G401 (cell line): ENCODE measurements at places on chromosomes 3 and 15. TPM values are rescaled to one million over a fixed set of nuclear protein-coding genes. Genes with fewer than 3 reads are reported as not detected.

DNA sequence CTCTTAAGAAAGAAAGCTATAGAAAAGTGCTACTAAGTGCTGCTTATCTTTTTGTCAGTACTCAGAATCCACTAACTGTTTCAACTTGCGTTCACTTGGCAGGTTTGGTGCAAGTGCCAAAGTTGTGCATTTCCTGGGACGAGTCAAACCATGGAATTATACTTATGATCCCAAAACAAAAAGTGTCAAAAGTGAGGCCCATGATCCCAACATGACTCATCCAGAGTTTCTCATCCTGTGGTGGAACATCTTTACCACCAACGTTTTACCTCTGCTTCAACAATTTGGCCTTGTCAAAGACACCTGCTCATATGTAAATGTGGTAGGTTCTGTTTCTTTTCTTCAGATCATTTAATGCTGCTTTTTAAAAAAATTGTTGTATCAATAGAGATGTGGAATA, 32.6 kb downstream of the GYG1 start:
- DNase-seq: no peak

GRCh38 chr15:71288348-71288955, 173.2 kb downstream of the THSD4 start:
- DNase-seq: no peak

DNA sequence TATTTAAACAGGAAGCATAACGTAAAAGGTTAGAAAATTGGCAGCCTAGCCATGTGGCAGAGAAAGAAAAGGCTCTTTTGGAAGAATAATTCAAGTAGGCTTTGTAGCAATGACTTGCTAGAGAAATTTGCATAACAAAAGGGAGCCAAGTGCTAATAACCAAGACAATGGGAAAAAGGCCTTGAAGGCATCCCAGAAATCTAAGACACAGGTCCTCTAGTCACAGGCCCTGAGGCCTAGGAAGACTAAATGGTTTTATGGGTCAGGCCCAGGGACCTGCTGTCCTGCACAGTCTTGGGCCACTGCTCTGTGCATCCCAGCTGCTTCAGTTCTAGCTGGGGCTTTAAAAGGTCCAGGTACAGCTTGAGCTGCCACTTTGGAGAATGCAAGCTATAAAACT, 78.5 kb downstream of the FGF7 start:
- DNase-seq: no peak

DNA sequence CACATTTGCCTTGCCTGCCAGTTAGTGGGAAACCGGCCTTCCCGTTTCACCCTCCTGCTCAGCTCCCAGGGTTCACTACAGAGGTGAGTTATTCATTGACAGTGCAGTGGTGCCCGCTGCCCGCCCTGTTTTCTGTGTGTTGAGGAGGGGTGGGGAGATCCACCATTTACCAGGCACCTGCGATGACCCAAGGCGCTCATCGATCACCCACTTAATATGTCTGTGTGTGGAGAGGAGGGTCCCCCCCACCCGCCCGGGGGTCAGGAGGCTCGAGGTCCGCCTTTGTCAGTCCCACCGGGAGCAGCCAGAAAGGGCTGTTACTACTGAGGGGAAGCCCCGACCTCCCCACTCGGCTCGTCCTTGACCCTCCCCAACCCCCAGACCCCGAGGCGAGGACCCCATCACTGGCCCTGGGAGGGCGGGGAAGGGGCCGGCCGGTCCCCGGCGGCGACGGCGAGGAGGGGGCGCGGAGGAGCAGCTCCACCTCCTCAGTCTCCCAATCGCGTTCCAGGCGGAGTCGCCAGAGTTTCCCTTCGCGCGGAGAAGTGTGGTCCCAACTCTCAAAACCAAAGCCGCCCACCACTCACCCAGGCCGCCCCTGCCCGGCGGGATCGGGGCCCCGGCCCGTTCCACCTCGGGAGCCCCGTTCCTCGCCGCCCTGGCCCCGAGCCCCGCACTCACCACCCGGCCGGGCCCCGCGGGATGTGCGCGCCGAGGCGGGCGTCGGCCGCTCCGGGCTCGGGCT, 1.1 kb downstream of the PLXNB1 start:
- peak; percentile 40 for DNase-seq

DNA sequence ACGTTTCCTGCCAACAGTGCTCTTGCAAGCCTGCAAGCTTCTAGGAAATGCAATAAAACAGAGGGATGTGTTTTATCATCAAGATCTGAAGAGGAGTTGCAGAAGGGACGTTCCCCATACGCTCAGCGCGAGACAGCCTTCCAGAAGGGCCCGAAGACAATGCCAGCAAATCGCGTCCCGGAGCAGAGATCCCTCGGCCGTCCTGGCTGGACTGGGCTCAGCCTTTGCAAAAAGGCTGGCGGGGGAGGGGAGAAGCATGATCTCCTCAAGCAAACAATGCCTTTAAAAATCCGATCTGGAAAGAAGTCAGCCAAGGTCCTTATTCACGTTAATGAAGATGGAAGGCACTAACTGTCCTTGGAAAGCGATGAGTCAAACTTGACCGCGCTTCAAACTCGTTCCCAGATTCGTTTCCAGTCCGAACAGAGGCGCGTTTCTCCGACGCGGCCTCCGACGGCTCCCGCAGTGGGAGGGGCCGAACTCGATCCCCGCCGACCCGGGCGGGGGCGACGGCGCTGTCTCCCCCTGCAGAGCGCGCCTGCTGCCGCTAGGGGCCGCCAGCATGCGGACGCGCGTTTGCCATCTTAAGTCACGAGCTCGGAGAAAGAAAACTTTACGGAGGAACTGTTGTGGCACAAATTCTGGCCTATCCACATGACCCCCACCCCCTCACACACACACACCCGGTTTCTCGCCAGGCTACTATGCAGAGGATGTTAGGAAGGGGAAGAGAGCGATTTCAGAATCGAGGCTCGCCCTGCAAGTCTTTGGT, 5.5 kb downstream of the BCL6 start:
- peak; percentile 68 for DNase-seq

DNA sequence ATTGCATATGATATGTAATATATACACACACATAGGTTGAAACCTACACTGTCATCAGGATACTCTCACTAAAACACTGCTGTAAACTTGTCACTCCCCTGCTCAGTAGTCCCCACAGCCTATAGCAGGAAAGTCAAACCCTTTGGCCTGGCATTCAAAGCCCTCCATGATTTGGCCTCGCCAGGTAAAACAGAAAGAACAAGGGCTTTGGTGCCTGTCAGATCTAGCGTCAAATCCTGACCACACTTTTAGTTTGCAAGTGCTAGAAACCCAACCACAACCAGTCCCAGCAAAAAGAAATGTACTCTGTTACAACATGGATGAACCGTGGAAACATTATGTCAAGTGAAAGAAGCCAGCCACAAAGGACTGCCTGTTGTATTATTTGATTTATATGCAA, 11.4 kb downstream of the CRABP1 start:
- DNase-seq: no peak

DNA sequence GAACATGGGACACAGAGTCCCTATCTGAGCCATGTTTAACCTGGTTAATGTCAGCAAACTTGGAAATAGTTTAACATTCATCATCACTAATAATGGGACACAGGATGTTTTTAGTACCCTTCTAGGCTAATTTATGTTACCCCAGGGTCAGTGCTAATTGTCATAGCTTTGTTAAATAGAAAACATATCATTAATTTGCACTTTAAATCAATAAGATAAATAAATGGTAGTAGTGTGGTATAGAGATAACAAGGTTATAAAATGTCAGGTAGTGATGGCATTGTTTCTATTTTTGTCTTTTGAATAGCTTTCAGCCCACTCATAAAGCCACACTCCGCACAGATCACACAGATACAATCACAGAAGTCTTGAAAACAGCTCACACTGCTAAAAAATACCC, 534.9 kb downstream of the MECOM start:
- no peak for DNase-seq

GRCh38 chr3:34157491-34157890, 359.1 kb downstream of the PDCD6IP start:
- no peak for DNase-seq

DNA sequence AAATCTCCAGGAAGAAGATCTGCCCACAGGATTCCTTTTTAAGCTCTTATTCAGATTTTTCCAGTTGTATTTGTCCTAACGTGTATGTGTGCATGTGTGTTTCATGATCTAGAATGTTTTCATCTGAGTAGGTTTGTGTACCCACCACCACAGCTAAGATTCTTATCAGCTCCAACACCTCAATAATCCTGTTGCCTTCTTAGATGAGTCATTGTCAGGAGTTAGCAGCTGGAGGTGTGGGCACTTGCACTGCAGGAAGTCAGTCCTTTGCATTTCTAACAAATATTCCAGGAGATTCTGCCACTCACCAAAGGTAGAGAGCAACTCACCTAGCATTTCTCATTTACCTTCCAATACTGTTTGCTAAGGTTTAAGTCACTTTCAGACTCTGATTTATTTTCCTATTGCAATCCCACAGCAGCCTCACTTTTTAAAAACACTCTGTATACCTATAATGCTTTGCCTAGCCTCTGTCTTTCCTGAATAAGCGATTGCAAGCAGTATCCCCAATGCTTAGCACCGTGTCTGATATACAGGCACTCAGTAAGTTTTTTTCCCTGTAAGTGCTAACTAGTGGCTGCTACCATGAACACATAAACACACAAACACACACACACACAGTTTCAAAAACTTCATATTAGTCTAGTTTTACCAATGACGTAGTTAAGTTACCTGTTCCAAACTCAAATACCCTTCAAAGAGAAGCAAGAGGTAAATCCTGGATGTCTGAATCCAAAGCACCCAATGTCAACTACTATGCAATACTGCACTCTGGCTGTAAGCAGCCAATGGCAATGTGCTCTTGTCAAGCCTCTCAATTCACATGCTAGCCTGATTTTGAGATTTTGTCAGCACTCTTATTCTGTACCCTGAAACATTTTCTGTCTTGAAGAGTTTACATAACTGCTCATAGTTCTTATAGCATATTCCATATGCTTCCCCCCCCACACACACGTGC, 713.5 kb upstream of the LMCD1 start:
- no peak for DNase-seq

DNA sequence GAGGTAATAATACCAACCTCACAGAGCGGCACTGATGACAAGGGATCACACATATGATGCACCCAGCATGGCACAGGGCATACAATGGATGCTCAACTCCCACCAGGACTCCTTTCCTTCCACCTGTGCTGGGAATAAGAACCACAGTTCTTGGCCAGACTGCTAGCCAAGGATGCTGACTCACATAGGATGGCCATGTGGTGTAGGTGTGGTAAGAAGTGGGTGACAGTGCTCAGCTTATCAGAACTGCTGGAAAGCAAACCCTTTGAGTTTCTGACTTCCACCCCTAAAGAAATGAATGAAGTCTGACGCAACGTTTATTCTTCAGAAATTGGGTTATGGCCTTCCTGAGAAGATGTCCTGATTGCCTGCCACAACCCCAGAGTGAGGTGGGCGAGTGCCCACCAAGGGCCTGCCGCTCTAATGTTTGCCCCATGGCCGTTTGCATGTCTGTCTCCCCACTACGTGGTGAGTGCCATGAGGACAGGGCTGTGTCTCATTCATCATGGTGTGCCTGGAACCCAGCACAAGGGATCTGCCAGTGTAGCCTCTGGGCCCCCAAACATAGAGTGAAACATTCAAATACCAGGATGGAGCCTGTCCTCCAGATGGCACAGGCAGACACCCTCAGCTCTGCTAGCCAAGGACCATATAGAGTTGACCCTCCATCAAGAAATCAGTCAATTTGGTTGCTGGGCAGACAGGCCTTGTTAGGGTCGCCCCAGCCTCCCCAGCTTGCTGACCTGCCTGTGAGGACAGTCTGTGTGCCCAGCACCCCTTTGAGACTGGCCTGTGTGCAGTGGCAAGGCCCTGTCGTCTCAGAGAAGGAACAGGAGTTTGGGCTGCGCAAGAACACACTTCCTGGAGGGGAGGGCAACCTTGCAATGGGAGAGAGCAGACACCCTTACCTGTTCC, 57.6 kb upstream of the SLCO2A1 start:
- DNase-seq: no peak

DNA sequence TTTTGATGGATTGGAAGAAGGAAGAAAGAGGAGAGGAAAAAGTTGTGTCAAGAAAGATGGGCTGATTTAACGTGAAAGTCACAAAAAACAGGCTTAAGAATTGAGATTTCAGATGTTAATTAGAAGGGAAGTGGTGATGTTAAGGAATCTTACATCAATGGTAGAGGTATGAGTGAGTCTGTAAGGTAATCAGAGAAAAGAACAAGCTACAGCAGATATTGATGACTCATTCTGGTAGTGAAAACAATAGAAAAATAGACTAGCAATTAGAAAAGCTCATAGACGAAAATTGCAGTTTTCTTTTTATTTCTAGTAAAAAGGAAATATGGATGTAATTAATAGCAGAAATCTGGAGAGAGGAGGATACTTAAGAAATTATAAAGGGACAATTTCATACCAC, 559.6 kb downstream of the MCTP2 start:
- no peak for DNase-seq

- no peak for DNase-seq
Observed at GRCh38 chr3:178082326-178082906, 453.8 kb upstream of the KCNMB2 start.

DNA sequence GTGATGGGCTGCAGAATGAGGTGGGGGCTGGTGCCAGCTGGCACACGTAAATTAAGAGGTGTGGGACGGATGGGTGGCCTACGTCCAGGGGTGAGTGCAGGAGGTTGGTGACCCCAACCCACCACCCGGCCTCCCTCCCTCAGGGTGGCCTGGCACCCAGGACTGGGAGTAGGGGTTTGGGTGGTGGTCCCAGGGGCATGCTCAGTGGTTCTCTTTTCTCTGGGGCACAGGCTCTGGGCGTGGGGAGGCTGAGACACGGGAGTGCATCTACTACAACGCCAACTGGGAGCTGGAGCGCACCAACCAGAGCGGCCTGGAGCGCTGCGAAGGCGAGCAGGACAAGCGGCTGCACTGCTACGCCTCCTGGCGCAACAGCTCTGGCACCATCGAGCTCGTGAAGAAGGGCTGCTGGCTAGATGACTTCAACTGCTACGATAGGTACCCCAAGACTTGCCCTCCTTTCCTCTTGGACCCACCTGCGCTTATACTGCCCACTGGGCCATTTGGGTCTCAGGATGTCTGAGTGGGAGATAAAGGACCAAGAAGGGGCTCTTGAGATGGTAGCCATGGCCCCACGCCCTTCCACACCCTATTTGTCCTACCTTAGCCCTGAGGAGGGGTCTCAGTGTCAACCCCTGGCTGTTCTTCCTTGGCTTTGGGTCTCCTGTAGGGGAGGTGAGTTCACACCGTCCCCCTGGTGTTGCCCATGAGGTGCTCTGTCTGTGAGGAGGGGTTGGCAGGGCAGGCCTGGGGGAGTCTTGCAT, 18.9 kb upstream of the EXOG start:
- no peak for DNase-seq

DNA sequence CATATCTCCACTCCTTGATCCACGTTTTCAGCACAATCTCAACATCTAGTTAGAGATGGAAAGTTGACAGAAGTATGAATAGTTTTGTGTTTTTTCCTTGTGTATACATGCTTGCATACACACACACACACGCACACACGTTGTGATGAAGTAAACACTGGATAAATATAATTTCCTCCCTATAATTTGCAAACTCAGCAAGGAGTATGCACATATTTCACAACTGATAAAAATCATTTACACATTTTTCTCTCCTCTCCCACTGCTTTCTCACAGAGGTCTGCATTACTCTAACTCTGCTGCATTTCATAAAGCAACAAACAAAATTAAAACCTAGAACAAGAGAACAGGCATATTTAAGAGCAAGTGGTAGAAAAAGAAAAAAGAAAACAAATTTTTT, 320.9 kb downstream of the ERC2 start:
- no peak for DNase-seq

- no peak for DNase-seq
Observed at GRCh38 chr3:197680955-197681521, 55.7 kb downstream of the RUBCN start.

WDR73 gene
- total RNA-seq: 55.7 and 60.4 TPM in 2 replicates

GASK1A gene
- total RNA-seq: not detected in 2 replicates

VWA5B2 gene
- total RNA-seq: 0.20 and 0.43 TPM in 2 replicates

TMEM266 gene
- total RNA-seq: 0.06 and 1.5 TPM in 2 replicates

LINGO1 gene
- total RNA-seq: 8.8 and 16.0 TPM in 2 replicates

FHIT gene
- total RNA-seq: 7.8 and 13.8 TPM in 2 replicates

HTR3E gene
- total RNA-seq: not detected in 2 replicates

CLSTN2 gene
- 4.9 and 5.2 TPM in 2 replicates for total RNA-seq
